ENCODE measurements at places on chromosomes 4 and X.

DNA sequence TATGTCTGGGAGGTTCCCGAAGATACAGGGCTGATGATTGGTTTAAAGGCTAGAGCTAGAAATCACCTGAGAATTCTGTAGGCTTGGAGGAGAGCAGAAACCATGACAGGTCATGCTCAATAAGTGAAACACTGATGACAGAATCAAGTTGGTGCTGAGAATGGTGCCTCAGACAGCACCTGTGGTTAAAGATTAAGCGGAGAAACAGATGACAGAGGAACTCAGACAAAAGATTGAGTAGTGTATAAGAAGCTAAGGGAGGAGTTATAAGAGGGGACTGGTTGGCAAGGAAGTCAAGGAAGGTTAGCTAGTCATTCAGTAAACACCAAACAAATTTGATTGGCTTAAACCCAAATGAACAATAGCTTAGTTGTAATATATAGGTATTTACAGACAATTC lies 385.4 kb upstream of the CNKSR2 start:
- DNase-seq, result no peak

DNA sequence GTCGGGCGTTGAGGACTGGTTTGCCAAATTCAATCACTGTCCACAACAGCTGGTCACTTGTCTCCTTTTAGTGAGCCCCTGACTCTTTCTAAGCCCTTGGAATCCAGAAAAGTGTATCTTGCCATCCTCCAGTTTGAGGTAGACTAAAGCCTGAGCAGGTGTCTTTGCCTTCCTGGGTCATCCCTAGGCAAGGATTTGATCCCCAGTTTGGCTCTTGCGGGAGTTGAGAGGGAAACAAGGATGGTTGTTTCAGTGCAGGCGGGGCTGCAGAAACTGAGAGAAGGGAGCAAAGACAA lies 2.2 kb upstream of the FGF5 start:
- no peak for DNase-seq

- DNase-seq, result peak; percentile 88
Measured at GRCh38 chr4:2261110-2261852, 628 bp downstream of the MXD4 start.

DNA sequence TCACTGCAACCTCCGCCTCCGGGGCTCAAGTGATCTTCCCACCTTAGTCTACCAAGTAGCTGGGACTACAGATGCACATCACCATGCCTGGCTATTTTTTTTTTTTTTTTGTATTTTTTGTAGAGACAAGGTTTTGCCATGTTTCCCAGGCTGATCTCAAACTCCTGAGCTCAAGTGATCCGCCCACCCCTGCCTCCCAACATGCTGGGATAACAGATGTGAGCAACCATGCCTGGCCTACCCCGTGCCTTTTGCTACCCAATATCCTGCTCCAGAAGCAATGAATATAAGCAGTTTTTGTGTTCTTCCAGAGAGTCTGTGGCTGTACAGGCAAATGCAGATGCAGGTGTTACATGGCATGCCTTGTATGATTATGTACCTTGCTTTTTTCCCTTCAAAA lies 50.5 kb downstream of the TBC1D14 start:
- no peak for DNase-seq

DNA sequence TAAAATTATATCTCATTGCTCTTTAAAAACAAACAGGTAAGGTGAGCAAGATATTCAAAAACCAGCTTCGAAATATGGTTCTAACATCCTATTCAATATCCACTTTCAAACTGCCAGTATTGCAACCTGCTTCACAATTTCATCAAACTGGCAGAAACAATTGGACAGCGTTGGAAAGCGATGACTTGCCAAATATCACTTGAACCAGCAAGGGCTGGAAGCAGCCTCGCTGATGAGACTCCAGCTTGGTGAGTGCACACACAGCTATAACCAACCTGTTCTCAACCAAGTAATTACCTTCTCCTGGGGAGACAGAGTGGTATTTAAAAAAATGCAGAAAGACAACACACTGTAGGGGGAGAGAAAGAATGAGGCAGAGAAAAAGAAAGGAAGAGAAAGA lies 155.8 kb upstream of the RAI2 start:
- no peak for DNase-seq

DNA sequence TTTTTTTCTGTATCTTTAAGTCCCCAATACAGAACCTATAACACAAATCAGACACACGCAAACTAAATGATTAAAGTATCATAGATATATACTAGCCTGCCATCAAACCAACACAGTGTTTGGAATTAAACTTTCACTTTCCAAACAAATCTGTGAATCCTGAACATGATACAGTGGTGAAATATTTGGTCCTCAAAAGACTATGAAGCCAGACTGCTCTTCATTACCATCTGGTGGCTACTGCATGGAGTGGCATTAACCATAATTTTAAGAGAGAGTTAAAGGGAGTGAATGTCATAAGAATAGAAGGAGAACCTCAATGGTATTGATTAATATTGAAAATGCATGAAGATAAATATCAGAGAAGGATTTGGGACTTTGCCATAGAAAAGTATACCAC lies 9.2 kb upstream of the GABRA4 start:
- DNase-seq, result no peak

DNA sequence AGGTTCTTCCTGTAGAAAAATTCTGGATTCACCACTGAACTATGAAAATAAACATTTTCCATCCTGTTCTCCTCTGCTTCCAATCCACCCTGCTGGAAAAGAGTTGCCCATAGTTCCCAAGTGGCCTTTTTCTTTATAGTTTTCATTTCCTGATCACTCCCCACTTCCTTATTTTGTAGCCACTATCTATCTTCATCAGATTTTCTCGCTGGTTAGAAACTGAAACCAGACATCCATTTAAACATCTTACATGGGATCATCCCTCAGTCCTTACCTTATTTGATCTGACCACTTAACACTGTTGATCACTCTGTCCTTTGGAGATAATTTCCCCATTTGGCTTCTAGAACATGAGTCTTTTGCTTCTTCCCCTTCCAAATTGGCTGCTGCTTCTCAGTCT lies 42.2 kb upstream of the SCOC start:
- no peak for DNase-seq

DNA sequence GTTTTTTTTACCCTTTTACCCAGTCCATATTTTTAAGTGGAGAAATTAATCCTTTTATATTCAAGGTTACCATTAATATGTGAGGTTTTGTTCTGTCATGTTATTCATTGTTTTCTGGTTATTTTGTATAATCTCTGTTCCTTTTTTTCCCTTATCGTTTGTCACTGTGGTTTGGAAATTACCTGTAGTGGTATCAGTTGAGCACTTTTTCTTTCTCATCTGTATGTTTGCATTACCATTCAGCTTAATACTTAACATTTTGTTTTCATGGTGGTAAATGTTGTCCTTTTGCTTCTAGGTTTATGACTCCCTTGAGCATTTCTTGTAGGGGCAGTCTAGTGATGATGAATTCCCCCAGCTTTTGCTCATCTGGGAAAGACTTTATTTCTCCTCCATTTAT lies 6.6 kb downstream of the ETDC start:
- DNase-seq, result no peak

DNA sequence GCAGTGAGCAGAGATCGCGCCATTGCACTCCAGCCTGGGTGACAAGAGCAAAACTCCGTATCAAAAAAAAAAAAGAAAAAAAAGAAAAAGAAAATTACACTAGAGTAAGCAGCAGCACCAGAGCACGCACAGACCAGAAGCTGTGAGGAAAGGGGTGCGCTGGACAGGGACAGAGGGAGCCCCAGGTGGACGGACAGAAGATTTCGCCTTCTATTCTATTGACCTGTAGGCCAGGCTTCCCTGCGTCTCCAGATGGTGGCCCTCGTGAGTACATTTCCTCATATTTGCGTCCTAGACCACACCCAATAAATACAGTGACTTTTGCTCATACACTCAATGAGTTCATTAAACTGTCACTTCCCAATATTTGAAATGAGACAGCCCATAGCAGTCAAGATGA lies 19.1 kb downstream of the MTNR1A start:
- no peak for DNase-seq

GRCh38 chr4:76306882-76307659 lies 538 bp downstream of the STBD1 start:
- DNase-seq, result peak; percentile 87

- no peak for DNase-seq
Measured at GRCh38 chr4:95045429-95045828, 287.7 kb downstream of the BMPR1B start.

GRCh38 chr4:73479323-73479722 lies 2.2 kb upstream of the AFM start:
- no peak for DNase-seq

- no peak for DNase-seq
Measured at GRCh38 chrX:45714866-45715265, 514.2 kb upstream of the DIPK2B start.

DNA sequence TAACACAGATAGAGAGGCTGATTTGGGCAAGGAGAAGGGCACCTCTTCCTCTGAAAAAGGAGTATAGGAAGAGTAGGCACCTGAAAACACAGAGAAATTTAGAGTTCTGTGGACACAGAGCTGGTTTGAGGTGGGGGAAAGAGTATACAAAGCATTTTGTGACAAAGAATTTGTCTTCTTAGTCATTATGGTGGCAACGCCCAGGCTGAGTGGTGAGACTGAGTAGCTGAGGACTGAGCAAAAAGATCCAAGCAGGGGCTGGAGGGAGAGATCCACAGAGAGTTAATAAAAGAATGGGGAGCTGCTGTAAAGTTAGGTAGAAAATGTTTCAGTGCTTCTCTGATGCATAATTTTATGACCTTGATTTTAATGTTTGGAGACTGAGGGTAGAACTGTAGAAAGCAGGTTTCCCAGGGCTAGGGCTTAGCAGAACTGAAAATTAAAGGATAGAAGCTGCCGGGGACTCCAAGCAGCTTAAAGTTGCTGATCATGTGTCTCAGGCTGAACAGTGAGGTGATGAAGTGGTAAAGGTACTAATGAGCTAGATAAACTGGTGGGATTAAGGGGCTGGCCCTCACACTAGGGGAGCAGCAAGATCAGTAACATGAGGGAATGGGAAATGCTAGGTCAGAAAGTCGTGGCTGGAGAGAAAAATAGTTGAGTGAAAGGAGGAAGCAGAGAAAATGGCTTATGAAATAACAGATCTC lies 118.9 kb downstream of the CEP44 start:
- no peak for DNase-seq

DNA sequence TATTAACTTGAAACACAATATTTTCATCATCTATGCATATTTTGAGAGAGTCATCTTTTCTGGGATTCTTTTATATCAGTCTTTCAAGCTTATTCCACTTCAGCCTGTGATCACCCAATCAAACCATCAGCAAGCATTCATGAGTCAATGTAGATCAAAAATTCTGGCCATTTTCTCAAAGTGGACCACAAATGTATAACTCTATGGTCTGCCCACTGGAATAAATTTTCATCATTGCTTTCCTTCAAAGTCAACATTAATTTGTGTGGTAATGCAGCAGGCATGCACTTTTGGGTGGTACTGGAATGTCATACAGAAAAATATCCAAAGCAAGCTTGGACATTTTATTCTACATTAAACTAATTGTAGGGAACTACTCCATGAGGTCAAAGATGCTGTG lies 1013.0 kb downstream of the STIM2 start:
- DNase-seq, result no peak

- DNase-seq, result peak; percentile 50
Measured at GRCh38 chrX:2577844-2578466, 77.2 kb upstream of the DHRSX start.

DNA sequence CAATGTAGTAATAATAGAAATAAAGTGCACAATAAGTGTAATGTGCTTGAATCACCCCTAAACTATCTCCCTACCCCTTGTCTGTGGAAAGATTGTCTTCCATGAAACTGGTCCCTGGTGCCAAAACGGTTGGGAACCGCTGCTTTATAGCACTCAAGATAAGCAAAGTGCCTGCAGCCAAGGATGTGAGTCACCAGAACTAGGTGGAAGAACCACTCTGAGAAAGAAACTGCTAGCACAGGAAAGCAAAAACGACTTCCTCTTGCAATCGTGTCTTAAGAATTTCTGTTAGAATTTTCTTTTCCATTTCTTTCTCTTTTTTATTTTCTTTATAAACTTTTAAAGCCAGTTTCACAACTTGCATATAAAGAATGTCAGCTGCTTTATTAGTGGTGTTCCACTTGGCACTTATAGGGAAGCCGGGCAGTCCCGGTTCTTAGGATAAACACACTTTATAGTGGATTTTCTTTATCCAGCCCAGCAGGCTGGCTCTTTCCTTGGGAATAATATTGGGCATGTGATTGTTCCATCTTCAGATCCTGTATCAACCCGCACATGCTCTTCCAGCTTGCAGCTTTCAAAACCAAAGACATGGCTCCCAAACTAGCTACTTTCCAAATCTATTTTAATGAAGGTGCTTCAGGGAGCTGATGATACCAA lies 32.3 kb upstream of the CXCL8 start:
- DNase-seq, result peak; percentile 75

- no peak for DNase-seq
Measured at GRCh38 chr4:108693211-108693610, 42.8 kb downstream of the OSTC start.

GRCh38 chr4:72207196-72207595 lies 175.4 kb downstream of the NPFFR2 start:
- DNase-seq, result no peak

DNA sequence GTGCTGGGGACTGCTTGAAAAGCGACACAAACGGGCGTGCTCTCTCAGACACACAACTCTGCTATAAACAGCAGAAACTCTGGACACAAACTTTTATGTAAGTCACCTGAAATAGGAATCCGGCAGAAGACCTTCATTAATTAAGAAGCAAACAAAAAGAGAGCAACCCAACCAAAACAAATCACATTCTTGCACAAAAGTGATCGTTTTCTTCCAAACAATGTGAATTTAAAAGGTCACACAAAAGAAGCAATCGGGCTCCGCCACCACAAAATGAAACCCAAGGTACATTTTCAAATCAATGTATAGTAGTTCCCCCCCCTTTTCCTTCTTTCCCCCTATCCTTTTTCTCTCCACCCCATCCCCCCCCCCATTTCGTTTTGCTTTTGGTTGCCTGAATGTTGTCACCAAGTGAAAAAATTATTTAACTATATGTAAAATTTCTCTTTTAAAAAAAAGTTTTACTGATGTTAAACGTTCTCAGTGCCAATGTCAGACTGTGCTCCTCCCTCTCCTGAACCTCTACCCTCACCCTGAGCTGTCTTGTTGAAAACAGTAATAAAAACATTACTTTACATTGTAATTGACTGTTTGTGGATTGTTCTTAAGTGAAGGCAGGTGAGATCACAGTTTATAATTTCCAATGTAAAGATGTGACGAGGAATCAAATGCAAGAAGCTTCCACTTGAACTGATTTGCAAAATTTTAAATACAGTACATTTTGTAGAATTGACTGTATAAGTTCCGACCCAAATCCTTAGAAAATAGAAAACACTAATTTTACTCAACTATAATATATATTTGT lies 2.4 kb downstream of the MAB21L2 start:
- DNase-seq, result no peak

- no peak for DNase-seq
Measured at GRCh38 chr4:17654701-17655100, 40.3 kb downstream of the MED28 start.

DNA sequence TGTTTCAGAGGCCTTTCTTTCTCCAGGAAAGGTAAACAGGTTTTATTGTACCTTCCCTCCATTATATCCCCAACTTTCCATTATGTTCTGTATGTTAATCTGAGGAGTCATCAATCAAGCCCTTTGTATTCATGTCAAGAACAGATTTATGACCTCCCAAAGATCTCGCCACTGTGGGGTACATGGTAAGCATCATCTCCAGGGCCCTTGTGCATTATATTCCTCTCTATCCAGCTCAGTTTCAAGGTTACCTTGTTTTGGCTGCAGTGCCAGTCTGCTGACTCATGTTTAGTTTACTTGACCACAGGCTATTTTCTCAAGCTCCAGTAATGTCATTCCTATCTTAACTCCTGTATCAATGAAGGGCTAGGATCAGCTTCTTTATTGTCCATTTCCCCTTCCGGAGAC lies 125.1 kb upstream of the FRMPD4 start:
- no peak for DNase-seq

GRCh38 chrX:152202886-152203285 lies 64.5 kb upstream of the MAGEA10 start:
- no peak for DNase-seq

All from Right ventricle myocardium inferior (tissue), 1 donor.